ENCODE measurements at places on chromosomes 11 and 22.

- no peak for DNase-seq
Measured at GRCh38 chr11:36372101-36372771, 76.1 kb downstream of the PRR5L start.

DNA sequence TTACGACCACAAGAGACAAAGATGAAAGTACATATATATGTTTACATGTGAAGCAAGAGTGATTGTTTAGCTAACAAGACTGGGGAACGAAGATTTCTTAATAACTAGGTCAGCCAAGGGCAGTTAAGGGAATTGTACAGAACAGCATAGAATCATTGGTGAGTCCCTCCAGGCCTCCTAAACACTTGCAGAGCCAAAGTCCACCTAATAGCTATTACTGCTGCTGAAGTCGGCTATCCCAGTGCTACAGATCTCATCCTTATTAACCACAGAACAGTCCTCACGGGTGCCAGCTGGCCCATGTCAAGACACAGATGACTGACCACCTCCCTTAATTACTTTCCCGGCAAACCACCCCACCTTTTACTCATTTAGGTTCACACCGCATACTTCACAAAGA lies 68.5 kb upstream of the OPCML start:
- DNase-seq, result no peak

DNA sequence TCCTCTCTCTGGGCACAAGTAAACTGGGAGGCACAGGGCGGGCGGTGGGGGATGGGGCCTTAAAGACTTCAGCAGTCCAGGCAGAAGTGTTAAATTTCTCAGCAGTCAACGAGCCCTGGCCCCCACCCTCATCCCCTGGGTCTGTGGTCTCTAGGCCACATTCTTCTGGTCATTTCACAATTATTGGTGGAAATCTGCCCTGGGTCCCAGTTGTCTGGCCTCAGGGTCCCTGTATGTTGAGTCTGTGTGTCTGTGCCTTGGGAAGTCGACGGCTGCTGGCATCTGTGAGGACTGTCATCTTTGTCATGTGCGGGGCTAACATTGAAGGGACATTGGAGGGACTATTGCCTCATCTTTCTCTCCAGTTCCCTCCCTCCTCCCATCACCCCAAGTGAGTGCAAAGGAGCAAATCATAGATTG lies 1.7 kb downstream of the TSPAN18 start:
- DNase-seq, result no peak

DNA sequence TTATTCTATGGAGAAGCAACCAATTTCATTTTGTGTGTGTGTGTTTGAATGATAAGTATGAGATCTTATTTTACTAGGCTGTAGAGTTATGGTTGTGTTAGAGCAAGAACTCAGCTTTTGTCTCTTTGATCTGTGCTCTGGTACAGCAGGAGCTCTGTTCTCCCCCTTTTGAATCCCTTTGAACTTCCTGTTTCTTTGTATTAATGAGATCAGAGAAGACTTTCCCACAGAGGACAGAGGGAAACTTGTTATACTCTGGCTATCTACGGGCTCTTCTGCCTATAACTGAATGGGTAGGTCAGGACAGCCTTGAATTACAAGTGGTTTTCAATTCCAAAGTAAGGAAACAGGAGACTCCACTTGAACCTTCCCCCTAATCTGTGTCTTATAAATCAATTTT lies 1015.0 kb upstream of the RAG2 start:
- no peak for DNase-seq

DNA sequence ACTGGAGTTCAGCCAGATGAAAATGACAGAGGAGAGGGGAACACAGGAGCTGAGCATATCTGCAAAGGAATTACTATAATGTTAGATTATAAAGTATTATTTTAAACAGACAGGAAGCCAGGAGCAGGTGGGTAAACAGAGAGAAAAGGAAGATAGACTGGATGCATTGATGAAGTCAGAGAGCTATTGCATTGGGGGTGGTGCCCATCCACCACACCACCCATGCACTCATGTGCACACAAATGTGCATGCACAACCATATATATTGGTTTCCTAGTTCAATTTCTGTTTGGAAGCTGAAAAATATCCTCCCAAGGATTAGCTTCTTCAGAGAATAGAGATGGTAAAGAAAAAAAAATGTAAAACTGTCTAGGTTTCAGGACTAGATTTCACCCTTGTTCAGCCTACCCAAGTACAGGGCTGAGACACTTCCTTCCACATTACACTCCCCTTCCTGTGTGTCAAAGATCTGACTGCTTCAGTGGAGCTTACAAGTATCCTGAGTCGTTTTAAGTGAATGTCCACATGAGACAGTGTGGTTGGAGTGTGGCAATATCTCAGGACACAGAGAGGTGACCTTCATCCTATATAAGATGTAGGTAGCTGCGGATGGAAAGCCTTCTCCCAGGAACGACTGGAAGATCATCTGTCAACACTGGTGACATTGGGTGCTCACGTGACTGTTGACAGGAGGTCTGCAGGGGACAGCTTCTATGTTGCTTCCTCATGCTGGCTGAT lies 12.2 kb upstream of the SMPD1 start:
- peak; percentile 17 for DNase-seq

GRCh38 chr22:48923996-48924395 lies 903.7 kb downstream of the BRD1 start:
- no peak for DNase-seq

DNA sequence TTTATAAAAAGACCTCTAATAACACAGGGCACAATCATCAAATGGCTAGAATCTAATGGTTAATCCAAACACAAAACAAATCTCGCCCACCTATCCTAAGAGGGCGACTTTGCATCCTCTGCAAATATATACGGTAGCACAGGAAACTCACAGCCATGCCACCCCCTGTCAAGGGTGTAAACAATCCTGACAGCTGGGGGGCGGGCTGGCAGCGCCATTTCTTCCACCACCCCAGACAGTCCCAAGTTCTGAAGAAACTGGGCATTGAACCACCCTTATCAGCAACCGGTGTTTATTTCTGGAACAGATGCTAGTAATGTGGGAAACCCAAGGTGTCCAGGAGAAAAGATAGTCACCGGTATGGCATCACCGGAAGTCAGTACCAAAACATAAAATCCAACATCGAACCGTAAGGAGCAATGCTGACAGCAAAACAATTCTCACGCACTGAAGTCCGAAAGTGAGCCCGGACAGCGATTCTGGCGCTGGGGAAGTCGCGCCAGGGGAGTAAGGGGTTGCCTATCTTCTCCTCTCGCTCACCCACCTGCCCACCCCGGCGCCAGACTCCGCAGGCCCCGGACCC lies 825 bp downstream of the FBXO3 start:
- peak; percentile 20 for DNase-seq

GRCh38 chr11:76859708-76860227 lies 950 bp upstream of the ACER3 start:
- no peak for DNase-seq

- no peak for DNase-seq
Measured at GRCh38 chr11:132137981-132138313, 767.5 kb downstream of the NTM start.

DNA sequence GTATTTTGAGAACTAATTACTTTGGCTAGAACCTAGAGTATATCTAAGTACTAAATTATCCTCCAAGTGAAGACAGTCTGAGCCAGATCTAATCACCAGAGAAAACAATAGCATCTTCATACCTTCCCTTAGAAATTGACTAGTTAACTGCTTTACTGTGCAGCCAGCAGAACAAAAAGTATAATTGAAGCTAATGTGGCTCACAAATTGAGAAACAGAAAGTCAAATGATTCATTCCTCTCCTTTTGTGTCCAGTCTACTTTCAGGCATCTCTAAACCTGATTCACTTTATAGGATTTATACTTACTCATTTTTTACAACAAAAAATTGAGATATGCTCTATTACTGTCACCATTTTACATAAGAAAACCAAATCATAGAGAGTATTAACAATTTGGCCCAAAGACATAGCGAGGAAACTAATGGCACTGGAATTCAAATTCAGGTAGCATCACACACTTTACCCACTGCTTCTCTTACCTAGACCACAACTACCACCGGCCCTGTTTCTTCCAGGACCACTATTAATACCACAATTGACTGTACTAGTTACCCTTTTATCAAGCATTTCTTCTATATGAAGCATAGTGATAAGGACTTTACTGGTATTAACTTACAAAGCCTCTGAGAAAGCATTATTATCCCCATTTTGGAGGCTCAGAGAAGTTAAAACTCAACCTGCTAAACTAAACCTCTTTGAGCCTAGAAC lies 1402.6 kb upstream of the TENM4 start:
- DNase-seq, result no peak

- no peak for DNase-seq
Measured at GRCh38 chr11:116472651-116473050, 300.1 kb downstream of the BUD13 start.

DNA sequence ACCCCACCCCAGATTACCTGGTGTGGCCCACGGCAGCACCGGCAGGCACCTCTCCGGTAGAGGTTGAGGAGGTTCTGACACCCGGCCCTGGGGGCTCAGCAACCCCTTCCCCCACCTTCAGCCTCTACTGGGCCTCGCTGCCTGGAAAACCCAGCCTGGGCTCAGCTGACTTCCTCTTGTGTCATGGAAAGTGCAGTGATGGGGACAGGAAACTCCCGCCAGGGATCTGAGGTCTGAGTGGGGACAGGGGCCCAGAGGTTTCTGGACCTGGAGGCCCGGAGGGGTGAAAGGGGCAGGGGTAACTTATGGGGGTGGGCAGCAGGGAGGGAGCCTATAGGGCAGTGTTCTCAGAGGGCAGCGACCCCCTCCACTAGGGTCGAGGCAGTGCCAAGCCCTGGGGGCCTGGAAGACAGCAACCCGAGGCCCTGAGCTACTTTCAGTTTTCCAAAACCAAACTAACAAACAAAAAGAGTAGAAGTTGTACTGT lies 10.0 kb upstream of the CD5 start:
- no peak for DNase-seq

DNA sequence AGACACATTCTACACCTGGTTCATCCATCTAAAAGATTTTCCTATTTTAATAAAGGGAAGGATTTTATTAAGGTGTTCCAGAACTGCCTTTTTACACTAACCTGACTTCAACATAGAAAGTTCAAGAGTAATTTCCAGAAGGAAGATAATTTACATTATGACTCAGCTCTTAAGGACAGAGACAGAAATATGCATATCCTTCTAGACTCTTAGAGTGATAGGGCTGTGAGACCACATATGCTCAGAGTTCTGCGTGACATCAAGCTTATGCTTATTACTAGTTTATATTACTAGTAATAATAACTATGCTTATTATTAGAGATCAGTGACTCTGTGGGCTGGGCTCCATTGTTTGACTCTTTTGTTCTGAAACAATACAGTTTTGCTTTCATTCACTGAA lies 4.6 kb downstream of the PDGFD start:
- no peak for DNase-seq

DNA sequence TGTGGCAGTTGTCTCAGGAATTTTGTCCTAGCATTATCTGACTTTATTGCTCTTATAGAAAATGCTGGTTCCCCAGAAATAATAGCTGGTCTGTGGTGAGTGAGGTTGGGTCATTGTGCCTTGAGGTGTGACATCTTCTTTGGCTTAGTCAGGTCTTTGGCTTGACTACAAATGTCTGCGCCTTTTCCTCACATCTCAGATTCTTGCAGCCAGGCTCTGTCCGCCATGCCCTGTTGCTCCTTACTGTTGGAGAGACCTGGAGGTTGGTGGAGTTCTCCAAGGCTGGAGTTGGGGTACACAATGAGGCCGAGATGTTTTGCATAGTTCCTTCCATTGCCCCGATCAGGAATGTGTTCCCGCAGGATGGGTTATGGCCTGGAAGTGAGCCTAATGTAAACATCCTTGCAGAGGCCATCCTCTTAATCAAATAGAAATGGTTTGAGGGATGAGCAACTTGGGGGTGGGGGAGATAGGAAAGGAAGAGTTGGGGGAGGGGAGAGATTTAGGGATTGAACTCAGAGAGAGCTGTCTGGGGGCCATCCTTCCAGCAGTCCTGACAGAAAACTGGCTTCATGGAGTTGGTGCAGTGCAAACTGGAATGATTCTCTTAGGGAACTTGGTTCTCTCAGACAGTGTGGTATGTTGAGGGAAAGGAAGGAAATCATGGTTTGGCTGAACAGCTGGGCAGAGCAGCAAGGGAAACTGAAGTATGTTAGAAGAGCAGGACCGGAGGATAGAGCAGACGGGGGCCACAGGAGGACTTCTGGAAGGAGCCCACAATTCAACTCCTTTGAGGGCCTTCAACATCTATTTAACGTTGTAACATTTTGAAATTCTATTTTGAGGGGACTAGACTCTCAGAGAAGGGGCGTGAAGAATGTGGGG lies 49.9 kb downstream of the ZBTB16 start:
- no peak for DNase-seq
